ENCODE measurements at places on chromosomes 3 and 15.

GRCh38 chr15:28051955-28052633 is 47.0 kb downstream of the OCA2 start:
- no peak for DNase-seq

GRCh38 chr3:182234881-182235280 is 523.2 kb downstream of the SOX2 start:
- no peak for DNase-seq

- no peak for DNase-seq
Measured at GRCh38 chr3:104873331-104873730, 493.4 kb upstream of the ALCAM start.

- DNase-seq: no peak
Measured at GRCh38 chr3:171574556-171575240, 114.5 kb upstream of the TNIK start.

GRCh38 chr3:8489278-8489792 is 12.3 kb upstream of the LMCD1 start:
- no peak for DNase-seq

Data from activated CD4-positive, alpha-beta T cell treated with anti-CD3 and anti-CD28 coated beads, Interleukin-2, amount 10 ng/mL, durations not matched to agents 24 days and 14 days (primary cell).